ENCODE measurements at places on chromosomes 4 and X. TPM values are rescaled to one million over a fixed set of nuclear protein-coding genes. Genes with fewer than 3 reads are reported as not detected.

DNA sequence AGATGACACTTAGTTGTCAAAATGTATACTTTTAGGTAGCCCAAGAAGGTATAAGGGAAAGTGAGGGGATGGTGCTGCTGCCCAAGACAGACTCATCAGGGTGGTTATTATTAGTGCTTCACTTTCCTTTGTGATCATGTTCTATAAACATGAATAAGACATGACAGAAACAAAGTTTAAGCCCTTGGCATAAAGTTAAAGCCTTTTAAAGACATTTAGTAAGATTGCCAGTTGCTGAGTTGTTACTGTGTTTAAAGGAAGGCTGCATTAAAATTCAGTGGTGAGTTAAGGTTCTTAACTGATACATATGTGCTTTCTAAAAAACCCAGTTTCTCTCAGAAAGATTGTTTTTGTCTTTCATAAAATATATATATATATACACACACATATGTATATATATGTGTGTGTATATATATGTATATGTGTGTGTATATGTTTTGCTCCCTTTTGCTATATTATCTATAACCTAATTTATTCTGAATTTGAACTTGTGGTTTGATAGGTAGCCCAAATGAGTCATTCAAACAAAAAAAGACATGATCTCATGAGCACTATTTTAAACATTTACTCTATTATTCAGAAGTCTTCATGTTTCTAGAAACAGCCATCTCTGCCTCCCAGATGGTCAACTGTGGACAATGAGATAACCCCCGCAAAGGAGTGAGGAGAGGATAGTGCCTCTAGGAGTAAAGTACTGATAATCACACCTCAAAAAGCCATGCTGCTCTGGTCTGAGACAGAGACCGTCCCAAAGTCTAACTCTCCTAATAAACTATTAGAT is 98.1 kb upstream of the OTUD4 start:
- no peak for DNase-seq

DNA sequence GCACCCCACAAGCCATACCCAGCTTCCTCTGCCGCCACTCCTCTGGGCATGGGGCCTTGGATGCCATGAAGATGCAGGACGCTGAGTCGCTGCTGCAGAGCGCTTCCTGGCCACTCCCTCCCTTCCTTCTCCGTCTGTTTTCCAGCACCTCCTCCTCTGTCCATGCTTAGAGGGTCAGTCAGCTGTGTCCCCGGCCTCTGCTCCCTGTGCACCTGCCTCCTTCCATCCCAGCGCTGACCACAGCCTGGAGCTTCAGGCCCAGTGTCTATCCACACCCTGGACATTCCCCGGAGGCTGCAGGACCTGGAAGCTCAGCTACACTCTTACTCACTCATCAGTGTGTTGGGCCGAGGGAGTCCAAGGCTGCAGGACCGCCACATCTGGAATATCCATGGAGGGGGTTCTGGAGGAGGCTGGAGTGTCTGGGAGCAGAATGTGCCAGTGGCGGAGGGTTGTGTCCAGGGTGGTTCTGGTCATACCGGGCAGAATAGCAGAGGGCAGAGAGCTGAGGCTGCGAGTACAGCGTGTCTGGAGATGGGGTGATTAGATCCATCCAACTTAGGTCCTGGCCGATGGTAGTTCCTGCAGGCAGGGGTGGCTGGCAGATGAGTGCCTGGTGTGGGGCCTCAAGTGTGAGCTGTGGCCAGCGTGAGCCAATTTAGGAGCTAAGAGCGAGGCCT is 58.6 kb upstream of the ADRA2C start:
- no peak for DNase-seq

- DNase-seq: no peak
These were observed 27.3 kb downstream of the TMEM184C start for GRCh38 chr4:147644471-147644870.

- peak; percentile 3 for DNase-seq
These were observed 24.5 kb upstream of the CPEB2 start for GRCh38 chr4:14977830-14978229.

DNA sequence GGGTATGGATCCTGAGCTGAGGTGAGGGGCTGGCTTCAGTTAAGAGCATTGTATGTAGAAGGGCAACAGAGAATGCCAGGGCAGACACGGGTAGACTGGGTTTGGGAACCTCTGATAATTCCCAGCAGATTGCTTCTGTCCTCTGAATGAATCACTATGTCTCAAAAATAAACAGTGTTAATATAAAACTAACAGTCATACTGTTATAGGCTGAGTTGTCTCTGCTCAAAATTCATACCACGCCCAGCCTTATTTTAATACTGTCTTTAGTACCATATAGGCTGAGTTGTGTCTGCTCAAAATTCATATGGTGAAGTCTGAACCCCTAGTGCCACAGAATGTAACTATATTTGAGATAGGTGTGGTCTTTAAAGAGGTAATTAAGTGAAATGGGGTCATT is 10.0 kb downstream of the XAGE2 start:
- no peak for DNase-seq

The H2BW2 gene
- not detected for total RNA-seq

- DNase-seq: peak; percentile 60
These were observed 501 bp downstream of the ZNF518B start for GRCh38 chr4:10456595-10457254.

- no peak for DNase-seq
These were observed 160.1 kb upstream of the NDST3 start for GRCh38 chr4:117874216-117874615.
